ENCODE measurements at places on chromosomes 2 and 18.

- DNase-seq, result no peak
Measured at GRCh38 chr18:33697498-33697897, 119.5 kb downstream of the ASXL3 start.

- DNase-seq, result no peak
Measured at GRCh38 chr2:122194546-122194945, 439.1 kb downstream of the TSN start.

DNA sequence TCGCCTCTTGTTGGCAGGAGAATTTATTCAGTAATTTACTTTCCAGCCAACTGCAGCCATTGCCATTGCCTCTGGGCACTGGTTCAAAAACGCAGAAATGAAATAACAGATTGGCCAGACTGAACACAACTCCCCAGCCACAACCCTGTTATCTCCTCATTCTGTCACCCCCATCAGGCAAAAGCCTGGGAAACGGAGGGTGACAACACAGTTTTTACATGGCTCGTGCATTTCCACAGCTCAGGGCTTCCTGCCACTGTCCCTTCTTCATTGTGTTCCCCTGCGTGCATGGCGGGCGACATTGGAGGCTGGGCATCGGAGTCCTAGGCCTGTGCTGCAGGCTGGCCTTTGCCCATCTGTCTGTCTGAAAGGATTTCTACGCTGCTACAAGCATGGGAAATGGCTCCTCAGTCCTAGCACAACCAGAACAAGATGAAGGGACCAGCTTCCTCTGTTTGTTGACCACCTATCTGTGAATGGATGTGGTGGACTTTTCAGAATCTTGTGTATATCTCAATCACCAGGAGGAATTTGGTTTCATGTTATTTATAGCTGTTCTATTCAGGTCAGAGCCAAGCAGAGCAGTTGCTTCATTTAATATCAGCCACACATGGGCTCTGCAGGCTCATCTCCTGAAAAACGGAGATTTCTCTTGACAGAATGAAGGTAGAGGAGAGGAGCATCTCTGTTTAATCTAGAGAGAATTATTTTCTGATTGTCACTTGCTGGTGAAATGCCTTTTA lies 107.0 kb downstream of the MGAT5 start:
- DNase-seq, result no peak

DNA sequence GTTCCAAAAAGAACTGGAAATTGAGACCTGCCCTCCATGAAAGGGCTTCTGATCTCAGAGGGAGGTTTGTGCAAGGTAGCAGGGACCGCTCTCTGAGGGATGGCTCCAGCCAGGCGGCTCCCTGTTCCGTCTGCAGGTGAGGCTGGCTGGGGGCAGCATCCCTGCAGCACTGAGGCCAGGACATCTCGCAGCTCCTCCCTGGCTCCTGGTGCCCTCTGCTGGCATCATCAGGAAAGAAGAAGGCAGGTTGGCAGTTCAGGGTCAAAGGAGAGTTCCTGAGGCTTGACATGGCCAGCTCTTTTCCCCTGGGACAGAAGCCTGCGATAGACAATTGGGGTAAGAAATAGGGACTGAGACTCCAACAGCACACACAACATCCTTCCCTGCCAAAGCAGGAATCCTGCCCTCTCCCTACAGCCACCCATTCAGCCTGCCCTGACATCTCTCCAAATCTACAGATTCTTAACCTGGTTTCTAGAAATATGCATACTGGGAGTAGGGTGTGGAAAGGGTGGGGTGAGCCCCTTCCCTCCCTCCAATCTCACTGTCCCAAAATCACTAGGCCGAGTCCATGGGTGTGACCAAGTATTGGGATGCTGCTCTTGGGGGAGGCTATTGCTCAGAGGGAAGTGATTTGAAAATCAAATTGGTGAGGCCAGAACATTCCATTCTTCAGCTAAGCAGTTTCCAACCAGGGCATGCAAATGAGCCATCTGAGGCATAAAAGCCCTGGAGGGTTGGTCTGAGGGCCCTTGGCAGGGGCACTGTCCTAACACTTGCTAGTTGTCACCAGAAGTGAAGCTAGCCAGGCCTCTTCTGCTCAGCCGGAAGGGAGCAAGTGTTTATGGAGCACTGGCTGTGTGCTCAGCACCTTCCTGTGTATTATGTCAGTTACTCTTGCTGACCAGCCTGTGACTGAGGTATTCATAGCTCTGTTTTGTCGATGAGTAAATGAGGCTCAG lies 185.4 kb downstream of the TFCP2L1 start:
- DNase-seq, result no peak

DNA sequence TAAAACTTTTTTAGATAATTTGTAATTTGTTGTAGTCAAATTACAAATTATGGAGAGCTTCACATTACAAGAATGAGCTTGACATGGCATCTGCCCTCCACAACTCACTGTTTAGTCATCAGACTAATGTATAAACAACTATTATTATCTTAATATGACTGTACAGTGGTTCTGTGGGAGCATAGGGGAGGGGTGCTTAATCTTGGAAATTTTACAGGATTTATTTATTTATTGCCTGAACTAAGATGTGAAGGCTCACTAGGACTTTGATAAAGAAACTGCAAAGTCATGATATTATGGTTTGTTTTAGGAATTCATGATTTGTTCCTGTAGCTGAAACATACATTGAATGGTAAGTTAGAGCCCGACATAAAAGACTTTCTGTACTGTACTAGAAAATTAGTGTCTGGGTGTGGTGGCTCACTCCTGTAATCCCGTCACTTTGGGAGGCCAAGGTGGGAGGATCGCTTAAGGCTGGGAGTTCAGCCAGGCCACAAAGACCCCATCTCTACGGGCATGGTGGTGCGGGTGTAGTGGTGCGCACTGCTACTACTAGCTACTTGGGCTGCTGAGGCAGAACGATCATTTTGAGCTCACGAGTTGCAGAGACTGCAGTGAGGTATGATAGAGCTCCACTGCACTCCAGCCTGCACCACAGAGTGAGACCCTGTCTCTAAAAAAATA lies 2.1 kb downstream of the MARCHF7 start:
- DNase-seq, result peak; percentile 50

DNA sequence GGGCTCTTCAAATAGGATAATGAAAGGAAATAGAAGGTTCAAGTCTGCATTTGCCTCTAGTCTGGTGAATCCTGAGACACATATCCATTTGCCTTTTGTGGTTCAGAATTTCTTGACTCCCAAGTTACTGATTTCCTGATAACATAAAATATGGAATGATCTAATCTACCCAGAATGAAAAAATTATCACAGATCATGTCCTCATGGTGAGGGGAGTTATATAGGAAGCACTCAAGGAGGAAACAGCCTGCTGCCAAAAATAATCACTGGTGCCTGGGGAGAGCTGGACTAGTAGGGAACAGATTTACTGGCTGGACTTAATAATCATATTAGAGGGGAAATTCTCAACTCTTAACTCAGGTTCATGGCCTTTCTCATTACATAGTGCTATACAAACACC lies 95.5 kb upstream of the STK17B start:
- no peak for DNase-seq

DNA sequence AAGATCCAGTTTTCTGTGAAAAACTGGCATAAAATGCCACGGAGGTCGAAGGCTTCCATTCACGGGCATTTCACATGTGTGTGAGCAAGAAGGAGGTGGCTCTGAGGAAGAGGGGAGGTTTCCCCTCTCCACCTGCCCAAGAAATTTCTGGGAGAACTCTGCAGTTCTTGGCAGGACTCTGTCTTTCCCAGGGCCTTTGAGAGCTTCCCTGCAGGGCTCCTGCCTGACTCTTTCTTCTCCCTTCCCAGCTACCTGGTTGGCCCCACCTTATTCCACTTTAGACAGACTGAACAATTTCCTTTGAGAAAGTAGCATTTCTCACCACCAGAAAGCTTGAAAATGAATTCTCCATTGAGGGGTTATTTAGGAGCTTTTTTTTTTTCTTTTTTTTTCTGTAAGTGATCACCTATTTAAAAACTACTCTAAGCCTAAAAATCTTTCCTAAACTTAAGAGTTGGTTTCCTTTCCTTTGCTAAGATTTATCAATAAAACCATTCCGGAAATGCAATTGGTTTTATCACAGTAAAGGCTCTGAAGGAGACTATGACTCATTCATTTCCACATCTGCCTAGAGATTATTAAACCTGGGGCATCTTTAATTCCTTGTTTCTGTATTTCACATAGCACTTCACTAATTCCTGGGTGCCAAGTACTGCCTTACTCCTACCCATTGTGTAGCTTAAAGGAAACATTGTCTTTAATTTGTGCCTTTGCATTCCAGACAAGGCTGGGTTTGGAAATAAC lies 59.3 kb downstream of the UNC80 start:
- no peak for DNase-seq

- peak; percentile 19 for DNase-seq
Measured at GRCh38 chr2:223954401-223954800, 2.9 kb upstream of the MRPL44 start.

DNA sequence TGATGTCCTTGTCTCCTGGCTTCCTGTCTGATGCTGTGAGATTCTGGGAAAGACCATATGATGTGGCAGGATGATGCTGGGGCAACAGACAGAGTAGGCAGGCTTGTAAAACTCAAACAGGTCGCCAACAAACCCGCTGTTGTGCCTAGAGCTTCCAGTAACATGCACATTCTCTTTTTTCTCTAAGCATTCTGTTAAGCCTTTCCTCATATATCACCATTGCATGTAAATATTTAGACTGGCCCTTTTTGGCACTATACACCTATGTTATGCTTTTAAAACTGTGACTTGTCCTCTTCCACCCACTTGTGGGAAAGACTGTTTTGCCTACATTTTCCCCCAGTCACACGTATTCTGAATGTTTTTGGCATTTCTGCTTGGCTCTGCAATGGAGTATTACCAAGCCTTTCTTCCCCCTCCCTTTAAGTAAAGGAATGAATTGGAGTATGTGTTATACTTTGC lies 250.4 kb upstream of the TANK start:
- DNase-seq, result no peak

- no peak for DNase-seq
Measured at GRCh38 chr2:229083606-229084340, 187.3 kb downstream of the PID1 start.

GRCh38 chr2:60365556-60365955 lies 187.9 kb downstream of the BCL11A start:
- no peak for DNase-seq

DNA sequence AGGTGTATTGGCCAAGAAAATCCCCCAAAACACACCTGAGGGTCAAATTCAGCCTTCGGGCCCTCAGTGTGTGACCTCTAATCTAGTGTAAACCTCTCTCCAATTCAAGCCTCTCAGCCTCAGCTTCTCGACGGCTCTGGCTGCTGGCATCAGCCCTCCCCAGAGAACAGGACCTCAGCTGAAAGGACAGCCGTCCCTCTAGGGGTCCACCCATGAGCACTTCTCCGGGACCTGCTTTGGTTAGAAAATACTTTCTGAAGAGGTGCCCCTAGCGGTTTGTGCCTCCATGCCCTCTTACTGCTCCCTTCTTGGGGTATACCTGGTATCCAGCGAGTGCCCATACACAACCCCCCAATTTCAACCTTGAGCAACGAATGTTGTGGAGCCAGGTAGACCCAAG lies 48.8 kb downstream of the INHBB start:
- DNase-seq, result no peak

DNA sequence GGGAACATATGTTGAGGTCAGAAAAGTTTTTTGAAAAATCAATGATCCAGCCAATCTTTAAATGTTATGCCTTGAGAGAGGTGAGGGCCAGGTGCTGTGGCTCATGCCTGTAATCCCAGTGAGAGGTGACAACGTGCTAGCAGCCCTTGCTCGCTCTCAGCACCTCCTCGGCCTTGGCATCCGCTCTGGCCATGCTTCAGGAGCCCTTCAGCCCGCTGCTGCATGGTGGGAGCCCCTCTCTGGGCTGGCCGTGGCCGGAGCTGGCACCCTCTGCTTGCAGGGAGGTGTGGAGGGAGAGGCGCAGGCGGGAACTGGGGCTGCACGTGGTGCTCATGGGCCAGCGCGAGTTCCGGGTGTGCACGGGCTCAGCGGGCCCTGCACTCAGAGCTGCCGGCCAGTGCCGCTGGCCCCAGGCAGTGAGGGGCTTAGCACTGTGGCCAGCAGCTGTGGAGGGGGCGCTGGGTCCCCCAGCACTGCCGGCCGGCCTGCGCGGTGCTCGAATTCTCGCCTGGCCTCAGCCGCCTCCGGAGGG lies 61.1 kb downstream of the CCDC195 start:
- no peak for DNase-seq

- no peak for DNase-seq
Measured at GRCh38 chr2:96971926-96972444, 14.4 kb downstream of the FAM178B start.

- DNase-seq, result no peak
Measured at GRCh38 chr2:239146011-239146641, 254.7 kb downstream of the HDAC4 start.

DNA sequence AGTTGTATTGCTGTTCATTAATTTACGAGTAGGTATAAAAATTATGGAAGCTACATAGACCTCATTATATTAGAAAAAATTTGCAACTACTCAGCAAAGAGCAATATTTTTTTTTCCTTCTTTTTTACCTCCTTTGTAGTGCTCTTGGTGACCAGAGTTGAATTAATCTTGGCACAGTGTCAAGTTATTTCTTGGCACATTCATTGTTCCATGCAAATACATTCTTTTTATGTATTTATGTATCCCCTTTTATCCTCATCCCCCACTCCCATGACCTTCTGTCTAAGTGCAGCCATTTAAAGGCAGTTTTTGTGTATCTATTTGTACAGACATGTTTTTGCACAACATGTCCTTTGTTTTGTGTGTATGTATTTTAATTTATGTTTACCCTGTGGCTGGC lies 224.5 kb downstream of the CCDC102B start:
- no peak for DNase-seq

- DNase-seq, result peak; percentile 49
Measured at GRCh38 chr2:46075848-46076247, 221.4 kb upstream of the EPAS1 start.
